Coronary artery (tissue), 2 donors: ENCODE measurements at places on chromosomes 6 and 20.

GRCh38 chr6:40962241-40962640, 76.8 kb downstream of the UNC5CL start:
- no peak for DNase-seq

DNA sequence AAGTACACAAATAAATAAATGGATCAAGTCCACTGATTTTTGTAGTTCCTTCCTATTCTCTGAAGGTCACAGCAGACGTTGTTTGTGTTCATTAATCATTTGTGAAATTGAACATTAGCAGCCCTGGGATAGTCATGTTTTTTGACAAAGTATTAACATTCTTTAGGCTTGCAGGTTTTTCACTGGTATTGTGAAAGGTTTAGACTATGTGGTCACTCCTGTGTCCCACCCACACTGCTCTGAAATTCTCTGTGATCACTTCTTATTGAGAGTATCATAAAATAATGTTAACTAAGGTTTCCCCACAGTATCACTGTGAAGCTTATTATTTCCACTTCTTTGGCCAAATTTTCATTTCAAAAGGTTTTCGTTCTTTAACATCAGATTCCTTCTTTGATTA, 3.5 kb downstream of the FAM83B start:
- DNase-seq, result no peak

GRCh38 chr6:53358440-53359094, 9.8 kb upstream of the ELOVL5 start:
- no peak for DNase-seq

GRCh38 chr6:41189967-41190366, 11.0 kb downstream of the TREML2 start:
- DNase-seq, result no peak

DNA sequence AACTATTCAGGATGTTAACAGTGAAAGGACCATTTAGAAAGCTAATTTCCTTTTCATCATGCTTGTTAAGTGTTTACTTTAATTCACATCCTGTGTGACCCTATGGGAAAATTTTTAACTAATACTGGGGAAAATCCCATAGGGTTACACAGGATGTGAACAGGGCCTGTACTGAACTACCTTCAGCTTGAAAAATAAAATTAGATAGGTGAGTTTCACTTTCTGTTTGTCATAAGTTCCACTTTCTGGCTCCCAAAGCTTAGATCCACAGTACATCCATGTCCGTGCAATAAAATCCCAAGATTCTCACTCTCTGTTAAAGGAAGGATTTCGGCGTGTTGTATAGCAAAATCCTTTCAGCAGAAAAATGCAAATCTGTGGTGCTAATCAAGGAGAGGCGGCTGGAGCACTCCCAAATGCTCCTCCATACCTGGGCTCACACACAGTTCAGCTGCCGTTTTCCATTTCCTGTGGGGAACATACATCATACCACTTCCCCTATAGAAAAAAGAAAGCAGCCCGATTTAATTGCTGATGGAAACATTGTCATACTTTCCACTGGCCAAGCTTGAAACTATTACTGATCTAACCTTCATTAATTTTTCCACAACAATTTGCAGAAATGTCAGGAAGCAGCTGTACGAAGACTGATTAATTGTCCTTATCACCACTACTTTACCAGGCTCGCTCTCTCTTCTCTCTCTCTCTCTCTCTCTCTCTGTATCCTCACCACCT, 125.2 kb downstream of the HIVEP2 start:
- no peak for DNase-seq

- no peak for DNase-seq
These were observed 622.8 kb downstream of the QKI start for GRCh38 chr6:164037171-164037870.

DNA sequence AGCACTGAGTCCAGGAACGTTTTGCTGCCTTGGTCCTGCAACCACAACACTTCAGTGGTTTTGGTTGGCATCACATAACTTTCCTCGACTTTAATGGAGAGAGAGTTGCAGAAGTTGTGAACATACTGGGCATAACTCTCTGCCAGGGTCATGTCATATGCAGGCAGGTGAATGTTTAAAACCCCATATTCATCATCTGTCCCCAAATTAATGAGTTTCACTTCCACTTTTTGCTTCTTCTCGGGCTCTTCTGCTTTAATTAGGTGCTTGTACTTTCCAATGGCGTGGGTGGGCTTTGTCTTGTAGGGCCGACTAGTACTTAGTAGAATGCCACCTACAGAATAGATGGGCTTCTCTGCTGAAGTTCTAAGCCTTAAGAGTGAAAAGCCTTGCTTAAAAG, 45.2 kb upstream of the TFAP2A start:
- no peak for DNase-seq

- no peak for DNase-seq
These were observed 11.4 kb upstream of the RHAG start for GRCh38 chr6:49648036-49648435.

DNA sequence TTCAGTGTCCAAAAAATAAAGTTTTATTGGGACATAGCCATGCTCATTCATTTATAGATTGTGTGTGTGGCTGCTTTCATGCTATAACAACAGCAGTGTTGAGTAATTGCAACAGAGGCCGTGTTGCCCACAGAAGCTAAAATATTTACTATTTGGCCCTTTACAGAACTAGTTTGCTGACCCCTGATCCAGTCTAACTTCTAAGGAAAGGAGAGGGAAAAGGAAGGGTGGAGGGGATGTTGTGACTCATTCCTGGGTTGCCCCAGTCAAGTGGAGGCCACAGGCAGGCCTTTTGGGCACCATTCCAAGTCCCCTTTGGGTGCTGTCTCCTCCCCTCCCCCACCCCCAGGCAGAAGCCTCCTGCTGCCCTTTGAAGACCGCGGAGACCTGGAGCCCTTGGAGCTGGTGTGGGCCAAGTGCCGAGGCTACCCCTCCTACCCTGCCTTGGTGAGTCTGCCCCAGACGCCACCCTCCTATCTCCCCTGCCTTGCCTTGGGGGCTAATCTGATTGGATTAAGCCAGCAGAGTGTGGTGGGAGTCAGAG, 28.4 kb downstream of the BRPF3 start:
- DNase-seq, result no peak
